NCI-H345 (cell line): ENCODE measurements at places on chromosomes 5 and 9.

GRCh38 chr9:34555500-34555899 is 32.7 kb upstream of the ENHO start:
- no peak for DNase-seq

DNA sequence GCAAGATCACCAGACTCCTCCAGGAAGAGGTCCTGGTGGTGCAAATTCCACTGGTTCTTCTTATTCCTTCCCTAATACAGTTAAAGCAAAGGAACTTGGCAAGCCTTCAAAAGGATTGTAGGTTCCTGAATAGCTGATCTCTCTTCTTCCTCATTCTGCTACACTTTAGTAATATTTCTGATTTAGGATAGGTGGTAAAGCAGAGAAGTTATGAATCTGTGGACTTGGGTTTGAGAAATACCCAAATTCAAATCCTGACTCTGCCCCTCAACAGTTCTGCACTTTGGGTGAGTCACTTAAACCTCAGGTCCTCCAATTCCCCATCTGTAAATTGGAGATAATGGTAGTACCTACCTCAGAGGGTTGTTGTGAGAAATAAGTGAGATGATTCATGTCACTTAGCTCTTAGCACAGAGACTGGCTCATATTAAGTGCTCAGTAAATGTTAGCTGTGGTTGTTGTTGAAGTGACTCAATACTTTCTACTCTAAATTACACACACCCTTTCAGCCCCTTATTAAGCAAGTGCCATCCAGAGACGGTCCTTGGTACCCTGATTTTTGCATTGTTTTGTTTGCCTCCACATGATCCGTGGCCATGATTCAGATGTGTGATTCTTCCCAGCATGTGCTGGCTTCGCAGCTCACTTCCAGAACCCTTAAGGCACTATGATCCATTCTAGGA is 5.2 kb downstream of the SH3RF2 start:
- no peak for DNase-seq

- no peak for DNase-seq
Measured at GRCh38 chr5:97071101-97071500, 71.3 kb downstream of the LIX1 start.

- no peak for DNase-seq
Measured at GRCh38 chr9:79577969-79578723, 6.4 kb downstream of the TLE4 start.

DNA sequence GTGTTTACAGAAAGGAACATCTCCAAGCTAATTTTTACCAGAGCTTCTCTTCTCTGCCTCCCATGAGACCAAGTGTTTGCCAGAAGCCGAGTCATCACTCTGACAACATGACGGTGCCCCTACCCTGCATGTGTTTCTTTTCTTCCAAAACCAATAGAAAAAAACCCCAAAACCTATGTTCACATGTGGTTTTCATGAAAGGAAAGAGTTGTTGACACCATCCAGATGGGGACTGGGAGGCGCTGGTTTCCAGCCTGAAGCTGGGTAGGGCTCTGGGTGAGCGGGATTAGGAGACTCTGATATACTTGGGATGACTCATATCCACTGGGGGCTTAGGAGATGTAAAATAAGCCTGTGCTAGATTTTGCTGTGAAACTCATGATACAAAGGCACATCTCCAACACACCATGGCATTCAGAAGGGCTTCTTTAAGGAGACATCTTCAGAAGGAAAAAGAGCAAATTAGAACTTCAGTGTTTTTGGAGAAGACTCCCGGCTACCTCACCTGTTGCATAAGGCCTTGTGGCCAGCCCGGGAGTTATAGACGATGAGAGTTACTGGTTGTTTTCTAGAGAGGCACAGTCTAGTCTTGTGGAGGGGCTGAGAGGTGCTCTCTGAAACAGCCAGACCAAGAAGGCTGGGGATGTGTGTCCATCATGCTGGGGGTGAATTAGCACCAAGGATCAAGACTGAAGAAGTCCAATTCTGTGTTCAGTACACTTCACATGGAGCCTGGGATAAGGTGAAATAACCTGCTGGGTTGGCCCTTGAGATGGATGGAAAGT is 108.9 kb upstream of the LHFPL2 start:
- DNase-seq, result no peak

DNA sequence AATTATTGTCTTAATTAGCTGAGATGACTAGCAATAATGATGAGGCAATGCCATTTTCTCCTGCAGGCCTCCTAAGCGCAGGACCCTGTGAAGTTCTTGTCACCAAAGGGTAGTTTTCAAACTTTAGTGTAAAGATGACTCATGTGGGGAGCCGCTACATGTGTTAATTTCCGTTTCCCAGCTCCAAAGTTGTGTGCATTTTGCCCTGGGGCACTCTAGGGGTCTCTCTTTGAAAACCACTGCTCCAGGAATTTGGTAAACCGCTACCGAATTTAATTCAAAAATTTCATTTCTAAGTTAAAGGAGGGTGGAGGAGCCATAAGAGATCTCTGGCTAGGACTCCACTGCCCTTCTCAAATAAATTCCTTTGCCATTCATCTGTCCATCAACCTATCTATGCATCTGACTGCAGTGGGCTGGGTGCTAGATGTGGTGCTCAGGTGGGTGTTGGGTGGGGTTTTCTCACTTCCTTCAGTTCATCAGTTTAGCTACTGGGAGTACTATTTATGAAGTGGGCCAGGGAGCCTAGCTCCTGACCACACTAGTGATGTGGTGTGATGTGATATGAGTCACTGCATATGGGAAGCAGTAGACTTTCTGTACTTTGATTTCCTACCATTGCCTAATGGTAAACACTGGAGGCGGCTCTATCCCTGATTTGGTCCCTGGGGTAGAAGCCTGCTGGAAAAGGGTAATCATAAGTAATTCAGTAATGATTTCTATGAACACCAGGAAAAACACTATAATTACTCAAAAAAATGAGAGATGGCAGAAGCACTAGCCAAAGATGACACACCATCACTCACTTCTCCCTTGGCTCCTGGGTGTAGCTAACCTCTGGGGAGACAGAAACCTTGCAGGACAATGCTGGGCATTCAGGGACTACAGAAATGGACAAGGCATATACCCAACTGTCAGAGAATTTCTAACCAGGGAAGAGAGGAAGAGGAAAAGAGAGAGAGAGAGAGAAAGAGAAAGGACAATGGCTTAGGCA is 4.0 kb upstream of the ZSWIM6 start:
- DNase-seq, result no peak

- DNase-seq, result no peak
Measured at GRCh38 chr9:92978345-92978875, 31.1 kb downstream of the FGD3 start.

DNA sequence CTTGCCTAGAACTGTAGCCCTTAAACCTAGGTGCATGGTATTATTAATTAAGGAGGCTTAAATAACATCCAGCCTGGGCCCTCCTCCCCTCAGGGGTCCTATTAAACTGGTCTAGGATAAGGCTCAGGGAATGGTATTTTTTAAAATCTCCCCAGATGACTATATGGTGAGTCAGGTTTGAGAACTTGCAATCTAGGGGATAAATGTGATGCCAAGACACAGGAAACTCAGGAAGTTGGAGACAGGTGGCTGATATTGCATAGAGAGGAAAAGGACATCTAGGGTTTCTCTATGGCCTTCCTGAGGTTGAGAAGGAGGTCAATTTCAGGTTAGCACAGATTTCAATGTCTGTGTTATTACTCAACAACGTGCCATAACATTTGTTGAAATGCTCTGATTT is 581.0 kb downstream of the TLE1 start:
- DNase-seq, result no peak

DNA sequence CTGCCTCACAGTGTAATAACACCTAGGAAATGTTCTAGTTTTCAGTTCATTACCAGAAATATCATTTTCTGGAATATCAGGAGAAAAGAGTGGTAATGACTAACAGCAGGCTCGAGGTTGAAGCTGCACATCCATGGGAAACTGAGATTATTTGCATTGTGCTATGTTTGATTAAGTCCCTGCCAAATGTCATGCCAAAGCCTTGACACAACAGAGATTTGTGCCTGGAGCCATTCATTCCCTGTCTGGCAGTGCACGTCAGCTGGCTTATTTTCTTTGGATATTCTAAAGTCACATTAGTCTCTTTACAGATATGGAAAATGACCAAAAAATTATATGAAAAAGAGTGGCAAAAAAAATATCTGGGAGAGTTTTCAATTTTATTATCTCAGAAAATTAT is 848.0 kb downstream of the PTPRD start:
- no peak for DNase-seq

GRCh38 chr9:132348676-132349075 is 6.1 kb downstream of the SETX start:
- no peak for DNase-seq

- DNase-seq, result no peak
Measured at GRCh38 chr5:153863951-153864350, 174.8 kb downstream of the FAM114A2 start.

DNA sequence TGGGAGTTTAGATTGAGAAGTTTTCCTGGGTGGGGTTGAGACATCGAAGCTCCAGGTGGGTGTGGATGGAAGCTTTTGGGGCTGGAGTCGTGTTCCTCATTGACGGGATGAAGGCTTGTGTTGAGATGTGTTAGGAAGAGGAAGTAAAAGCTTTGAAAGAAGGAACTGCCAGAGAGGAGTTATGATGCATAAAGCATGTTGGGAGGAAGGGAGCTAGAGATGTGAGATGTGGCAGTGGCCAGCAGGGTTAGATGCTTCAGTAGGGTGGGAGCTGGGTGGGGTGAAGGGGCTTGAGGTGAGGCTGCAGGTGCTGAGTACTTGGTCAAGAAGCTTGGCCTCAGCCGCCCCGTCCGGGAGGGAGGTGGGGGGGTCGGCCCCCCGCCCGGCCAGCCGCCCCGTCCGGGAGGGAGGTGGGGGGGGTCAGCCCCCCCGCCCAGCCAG is 56.7 kb downstream of the HSPA4 start:
- no peak for DNase-seq

DNA sequence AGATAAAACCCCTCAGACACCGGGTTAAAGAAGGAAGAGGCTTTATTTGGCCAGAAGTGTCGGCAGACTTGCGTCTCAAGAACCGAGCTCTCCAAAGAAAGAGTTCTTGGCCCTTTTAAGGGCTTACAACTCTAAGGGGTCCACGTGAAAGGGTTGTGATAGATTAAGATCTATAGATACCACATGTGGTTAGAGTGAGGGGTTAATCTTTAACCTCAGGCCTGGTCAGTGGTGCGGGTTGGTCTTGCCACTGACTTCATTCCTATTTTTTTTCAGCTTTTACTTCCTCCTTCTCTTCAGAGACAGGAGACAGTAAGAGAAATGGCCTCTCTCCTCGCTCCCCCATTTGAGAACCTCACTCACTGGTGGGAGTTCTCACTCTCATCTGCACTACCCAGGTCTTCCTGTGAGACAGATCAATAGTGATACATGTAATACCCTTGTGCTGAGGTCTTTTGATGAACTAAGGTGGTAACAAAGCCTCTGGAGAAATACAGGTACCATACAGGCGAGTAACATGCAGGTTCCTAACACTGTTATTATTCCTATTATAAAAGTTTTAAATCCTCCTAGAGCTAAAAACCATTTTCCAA is 52.4 kb upstream of the COX7C start:
- DNase-seq, result no peak

DNA sequence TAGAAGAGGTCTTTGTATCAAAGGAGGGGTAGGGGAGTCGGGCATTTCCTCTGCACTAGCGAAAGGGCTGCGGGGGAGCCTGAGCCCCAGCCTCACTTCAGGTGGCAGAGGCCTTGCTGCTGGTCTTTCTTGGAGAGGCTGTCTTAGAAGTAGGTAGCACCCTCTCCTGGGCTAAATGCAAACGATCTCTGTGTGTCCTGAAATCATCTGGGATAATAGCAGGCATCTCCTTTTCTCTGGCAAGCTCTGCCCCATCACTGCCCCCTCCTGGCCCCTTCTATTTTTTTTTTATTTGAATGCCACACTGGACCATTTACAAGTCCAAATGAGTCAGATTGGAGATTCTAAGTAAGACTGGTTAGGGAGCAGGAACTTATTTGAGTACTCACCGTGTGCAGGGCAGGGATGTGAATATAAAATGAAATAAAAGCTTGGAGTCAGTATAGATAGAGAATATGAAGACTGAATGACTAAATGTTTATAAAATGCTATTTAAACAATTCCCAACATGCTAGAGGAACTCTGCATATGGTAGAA is 137.1 kb downstream of the FGF1 start:
- peak; percentile 88 for DNase-seq

GRCh38 chr9:75918909-75919308 is 28.4 kb downstream of the PCSK5 start:
- DNase-seq, result no peak

- peak; percentile 10 for DNase-seq
Measured at GRCh38 chr9:7212101-7212500, 454.3 kb downstream of the KDM4C start.
